ENCODE measurements at places on chromosomes 1 and 21.

DNA sequence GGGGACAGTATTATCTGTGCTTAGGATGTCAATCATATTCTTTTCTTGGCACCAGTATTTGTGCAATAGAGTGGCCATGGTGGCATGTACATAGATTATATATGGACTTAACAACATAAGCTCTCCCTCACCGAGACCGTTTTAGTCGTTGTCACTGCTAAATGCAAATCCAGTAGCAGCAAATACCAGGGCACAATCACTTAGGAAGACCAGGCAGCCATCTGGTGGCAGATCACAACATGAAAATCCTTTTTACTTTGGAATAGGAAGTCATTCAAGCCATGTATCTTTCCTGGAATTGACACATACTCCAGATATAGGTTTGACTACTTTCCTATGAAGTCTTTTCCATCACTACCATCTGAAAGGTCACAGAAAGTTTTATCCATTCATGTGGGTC lies 53.2 kb upstream of the C1orf87 start:
- no peak for DNase-seq

DNA sequence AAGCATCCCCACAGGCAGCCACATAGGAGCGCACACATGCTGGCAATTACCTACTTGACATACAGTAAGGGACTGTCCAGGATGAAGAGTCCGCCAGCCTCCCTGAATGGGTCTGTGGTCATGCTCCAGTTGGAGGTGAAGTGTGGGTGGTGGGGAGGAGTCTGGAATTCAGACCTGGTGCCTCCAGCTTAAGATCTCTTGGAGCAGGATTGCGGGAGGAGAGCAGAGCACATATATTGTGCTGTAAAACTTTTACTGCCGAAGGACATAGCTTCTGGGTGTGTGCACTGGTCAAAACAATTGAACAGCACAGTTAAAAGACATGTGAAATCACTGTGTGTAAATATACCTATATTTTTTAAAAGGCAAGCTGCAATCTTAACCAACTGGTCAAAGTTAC lies 17.9 kb downstream of the STK40 start:
- DNase-seq: no peak

- DNase-seq: no peak
Observed at GRCh38 chr1:17669866-17670451, 85.2 kb upstream of the ACTL8 start.

- DNase-seq: no peak
Observed at GRCh38 chr1:206911064-206911663, 10.6 kb downstream of the FCMR start.

DNA sequence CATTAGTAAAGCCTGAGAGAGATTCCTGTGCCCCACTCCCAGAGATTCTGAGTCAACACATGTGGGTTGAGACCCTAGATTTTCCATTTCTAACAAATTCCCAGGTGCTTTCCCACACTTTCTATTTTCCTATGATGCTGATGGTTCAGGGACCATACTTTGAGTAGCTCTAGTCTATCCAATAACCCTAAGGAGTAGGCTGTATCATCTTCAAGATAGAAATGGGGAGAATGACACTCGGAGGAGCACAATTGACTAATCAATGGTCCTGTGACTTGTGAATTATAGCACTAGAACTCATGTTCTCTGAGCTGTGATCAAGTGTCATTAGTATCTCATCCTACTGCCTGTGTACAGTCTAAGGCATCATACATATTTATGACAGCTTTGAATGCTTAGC lies 232.9 kb upstream of the B3GALT2 start:
- DNase-seq: no peak

- DNase-seq: no peak
Observed at GRCh38 chr1:248751142-248751541, 4.4 kb downstream of the LYPD8 start.

- DNase-seq: no peak
Observed at GRCh38 chr1:180358649-180359048, 128.6 kb downstream of the LHX4 start.

- no peak for DNase-seq
Observed at GRCh38 chr21:38507374-38507942, 9.2 kb upstream of the ERG start.

GRCh38 chr1:165315481-165315880 lies 41.0 kb downstream of the LMX1A start:
- DNase-seq: no peak

GRCh38 chr1:44035726-44036408 lies 4.6 kb upstream of the SLC6A9 start:
- DNase-seq: no peak

GRCh38 chr21:38916214-38916964 lies 110.7 kb downstream of the ETS2 start:
- no peak for DNase-seq

DNA sequence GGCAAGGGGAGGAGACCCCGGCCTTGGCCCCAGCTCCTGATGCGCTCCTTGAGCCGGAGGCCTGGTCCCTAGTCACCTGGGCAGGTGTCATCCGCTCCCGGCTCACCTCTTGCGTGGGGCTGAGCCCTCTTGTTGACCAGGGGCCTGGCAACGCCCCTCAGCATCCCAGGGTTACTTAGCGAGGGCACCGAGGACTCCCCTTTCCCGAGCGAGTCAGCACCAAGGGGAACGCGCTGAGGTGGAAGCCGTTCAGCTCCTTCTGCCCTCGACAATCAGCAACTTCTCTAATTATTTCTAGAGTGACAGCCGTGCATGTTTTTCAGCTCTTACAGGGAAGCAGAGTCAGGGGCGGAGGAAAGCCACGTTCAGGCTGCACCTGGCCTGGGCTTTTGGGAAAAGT lies 522 bp downstream of the SLC45A1 start:
- DNase-seq: no peak

DNA sequence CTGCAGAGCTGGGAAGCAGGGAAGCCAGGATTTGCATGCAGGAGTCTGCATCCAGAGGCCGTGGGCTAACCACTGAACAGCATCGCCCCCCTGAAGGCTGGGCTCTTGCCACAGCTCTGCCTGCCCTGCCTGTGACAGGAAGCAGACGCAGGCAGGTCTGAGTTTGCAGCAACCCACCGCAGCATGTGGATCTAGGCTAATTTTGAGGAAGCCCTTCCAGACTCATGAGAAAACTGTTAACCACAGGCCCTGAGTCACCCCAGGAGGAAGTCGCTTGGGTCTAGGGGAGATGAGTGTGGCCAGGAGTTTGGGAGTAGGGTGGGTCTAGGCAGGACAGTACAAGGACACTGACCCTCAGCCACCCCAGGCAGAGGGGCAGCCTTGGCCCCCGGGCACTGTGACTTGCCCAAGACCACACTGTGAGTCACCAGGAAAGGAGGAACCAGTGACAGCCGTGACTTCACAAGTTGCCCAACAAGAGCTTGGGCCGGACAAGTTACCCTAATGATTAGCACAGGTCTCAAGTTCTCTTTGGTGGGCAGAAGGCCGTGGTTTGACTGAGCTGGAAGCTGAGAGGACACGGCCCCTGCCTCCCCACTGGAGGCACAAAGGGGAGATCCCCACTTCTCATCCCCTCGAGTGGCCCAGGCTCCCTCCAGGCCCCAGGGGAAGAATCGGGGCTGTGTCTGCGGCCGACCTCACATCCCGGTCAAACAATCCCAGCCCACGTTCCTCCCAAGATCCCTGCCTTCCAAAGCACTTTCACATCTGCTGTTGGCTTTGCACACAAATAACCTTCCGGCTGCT lies 826 bp downstream of the LAPTM5 start:
- peak; percentile 33 for DNase-seq

DNA sequence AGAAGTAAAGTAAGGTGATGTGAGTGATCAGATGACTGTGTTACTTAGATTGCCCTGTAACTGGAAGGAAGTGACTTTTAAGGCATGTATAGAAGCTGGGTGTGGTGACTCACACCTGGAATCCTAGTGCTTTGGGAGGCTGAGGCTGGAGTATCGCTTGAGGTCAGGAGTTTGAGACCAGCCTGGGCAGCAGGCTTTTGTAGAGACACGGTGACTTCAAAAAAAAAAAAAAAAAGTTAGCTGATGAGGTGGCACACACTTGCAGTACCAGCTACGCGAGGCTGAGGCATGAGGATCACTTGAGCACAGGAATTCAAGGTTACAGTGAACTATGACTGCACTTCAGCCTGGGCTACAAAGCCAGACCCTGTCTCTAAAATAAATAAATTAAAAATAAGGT lies 2.3 kb upstream of the USP16 start:
- no peak for DNase-seq

DNA sequence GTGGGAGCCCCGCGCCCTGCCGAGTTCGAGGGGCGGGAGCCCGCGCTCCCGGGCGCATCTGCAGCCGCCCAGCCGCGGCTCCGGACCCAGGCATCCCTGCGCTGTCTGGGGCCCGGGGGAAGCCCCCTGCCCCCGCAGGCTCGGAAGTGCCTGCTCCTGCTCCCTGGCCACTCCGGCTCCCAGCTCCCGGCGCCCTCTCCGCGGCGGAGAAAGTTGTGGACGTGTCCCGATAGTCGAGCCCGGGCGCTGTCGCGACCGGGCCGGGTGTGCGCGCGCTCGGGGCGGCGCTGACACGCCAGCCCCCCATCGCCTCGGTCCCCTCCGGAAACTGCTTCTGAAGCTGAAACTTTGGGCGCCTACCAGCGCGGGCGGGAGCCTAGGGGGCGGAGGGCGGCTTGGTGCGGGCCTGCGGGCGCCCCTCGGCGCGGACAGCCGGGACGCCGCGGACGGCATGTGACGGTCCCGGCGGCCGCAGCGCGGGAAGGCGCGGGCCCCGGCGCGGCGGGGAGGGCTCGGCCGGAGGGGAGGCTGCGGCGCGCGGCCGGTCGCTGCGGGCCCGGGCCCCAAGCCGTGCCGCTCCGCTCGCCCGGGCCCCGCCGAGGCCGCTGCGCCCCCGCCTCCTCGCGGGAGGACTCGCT lies 515 bp downstream of the MAN1C1 start:
- no peak for DNase-seq

- no peak for DNase-seq
Observed at GRCh38 chr1:165445388-165445787, 462 bp upstream of the RXRG start.

GRCh38 chr21:42513985-42514882 lies 582 bp downstream of the SLC37A1 start:
- DNase-seq: no peak

GRCh38 chr1:82517586-82517985 lies 716.9 kb downstream of the ADGRL2 start:
- no peak for DNase-seq

DNA sequence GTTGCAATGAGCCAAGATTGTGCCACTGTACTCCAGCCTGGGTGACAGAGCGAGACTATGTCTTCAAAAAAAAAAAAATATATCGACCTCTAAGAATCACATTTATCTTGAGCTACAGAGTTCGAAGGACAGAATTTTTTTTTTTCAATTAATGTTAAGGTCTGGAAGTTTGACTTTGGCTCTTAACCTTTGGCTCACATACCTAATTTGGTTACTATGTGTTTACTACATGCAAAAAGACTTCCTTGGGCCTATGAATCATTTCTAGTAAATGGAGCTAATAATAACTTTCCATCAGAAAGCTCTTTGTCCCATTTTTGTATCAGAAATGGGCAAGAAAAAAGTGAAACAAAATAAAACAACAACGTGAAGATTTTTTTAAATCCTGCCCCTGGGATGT lies 351.2 kb downstream of the SMYD3 start:
- DNase-seq: no peak

DNA sequence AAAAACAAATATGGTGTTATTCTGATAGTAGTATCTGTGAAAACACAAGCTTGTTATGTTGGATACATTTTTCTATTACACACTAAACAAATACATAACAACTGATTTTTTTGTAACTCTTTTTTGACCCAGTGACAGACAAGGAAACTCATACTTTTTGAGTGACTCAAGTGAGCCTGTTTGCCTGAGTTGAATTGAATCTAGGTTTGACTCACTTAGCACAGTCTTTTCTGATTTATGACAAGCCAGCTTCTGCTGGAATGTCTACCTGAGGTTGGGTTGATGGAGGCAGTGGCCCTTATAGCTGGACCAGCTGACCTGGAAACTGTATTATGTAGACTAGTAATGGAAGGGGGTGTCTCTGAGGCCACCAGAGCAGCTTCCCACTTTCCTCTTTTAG lies 4.2 kb upstream of the CLCA4 start:
- no peak for DNase-seq

DNA sequence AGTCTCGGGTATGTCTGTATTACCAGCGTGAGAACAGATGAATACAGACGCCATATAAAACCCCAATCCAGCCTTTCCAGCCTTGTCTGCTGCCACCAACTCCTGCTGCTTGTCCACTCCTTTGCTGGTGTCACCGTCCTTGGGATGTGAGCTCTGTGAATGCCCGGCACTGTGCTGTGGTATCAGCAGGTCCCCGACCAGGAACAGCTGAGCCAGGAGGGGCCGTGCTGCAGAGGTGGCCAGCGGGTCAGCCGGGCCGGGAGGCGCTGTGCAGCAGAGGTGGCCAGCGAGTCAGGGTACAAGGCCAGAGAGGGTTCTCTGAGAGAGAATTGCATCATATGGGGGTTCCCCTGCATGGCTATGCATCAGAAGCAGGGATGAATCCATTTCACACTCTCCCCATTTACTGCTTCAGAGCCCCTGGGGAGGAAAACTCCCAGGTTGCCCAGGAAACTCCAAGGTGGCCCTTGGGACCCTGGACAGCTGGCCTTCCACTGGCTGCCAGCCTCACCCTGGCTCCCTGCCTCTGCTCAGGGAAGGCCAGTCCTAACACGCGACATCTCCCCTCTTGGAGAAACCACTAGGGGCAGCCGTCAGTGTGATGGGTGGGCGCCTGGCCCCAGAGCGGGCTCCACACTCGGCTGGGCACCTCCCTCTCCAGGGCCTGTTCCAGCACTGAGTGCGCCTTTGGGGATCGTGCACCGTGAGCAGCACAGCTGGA lies 122.4 kb upstream of the COL6A1 start:
- no peak for DNase-seq

- no peak for DNase-seq
Observed at GRCh38 chr21:14707511-14708020, 161.5 kb upstream of the SAMSN1 start.

DNA sequence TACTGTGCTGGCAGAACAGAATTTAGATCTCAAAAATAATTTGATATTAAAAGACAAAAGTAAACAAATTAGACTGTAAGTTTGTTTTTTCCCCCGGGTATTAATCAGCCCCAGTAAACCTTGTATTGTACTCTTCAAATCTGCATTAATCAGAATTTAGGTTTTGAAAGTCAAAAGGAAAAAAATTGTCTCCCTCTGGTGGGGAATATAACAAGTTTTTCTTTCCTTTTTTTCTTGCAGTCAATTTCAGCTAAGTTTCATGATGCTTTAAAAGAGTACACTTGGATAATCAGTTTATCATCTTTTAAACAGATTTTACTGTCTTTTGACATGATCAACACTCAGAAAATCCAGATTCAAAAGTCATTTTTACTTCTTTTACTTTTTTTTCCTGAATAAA lies 134.5 kb upstream of the PKN2 start:
- no peak for DNase-seq

DNA sequence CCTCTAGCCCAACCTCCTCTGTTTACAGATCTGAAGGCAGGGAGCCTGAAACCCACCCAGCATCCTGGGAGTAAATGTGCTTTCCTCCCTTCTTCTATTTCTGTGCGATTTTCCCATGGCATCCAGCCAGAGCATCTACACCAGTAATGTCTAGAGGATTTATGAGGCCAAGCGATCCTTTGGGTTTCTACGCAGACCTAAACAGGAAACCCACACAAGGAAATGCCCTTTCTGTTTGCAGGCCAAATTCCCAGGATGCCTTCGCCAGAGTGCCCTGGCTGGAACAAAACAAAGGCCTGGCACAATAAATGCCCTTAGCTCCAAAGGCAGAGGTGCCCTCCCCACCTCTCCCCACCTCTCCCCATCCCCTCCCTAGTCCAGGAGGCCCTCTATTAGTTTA lies 110.5 kb upstream of the CDC42BPA start:
- DNase-seq: no peak

GRCh38 chr21:42028766-42029425 lies 18.7 kb upstream of the ZBTB21 start:
- DNase-seq: no peak

- no peak for DNase-seq
Observed at GRCh38 chr21:44285138-44285992, at the start of gene AIRE. Gene AIRE, plus strand, starts transcription at chr21:44285876. Its CDS starts 131 bp downstream, at chr21:44286007.
